ENCODE measurements at places on chromosomes 7 and 10.

DNA sequence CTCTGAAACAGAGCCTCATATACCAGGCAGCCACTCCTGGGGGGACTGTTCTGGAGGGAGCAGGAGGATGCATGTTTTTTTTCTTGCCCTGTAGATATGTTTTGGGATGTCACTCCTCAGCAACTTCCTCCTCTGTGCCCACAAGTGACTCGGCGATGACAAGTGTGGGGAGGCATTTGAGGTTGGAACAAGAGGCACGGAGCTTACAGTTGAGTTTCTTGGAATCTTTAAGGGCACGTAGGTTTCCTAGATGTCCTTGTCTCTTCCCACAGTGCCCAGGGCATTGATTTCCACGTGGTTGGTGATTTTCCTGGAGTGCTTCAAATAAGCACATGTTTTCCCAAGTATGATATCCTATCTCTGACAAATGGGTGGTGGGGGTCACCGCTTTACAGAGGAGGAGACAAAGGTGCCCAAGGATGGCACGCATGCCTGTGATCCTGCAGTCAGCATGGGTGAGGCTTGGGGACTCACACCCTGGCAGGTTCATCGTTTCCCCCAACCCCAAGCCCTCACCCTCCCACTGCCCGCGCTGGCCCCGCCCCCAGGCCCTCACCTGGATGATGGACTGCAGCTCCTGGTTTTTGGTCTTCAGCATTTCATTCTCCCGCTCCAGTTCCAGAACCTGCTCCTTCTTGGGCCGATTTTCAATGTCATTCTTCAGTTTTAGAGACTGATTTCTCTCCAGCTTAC, 95.2 kb upstream of the GNA12 start:
- DNase-seq, result no peak

DNA sequence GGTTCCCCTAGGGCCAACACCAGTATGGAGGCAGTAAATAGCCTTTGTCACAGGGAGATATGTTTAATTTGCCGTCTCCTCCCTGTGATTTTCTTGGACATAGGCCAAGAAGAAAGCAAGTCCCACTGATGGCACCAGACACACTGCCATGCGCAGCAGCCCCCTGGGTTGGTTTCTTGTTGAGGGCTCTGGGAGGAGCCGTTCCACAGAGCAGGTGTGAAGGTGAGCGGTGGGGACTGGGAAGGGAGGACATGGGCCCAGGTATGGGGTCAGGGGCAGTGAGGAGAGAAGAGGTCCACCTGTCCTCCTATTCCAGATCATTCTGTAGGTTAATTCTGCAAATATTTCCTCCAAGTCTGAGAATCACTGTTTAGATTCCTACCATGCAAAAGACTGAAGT, 376.1 kb downstream of the PLXNA4 start:
- DNase-seq, result no peak

DNA sequence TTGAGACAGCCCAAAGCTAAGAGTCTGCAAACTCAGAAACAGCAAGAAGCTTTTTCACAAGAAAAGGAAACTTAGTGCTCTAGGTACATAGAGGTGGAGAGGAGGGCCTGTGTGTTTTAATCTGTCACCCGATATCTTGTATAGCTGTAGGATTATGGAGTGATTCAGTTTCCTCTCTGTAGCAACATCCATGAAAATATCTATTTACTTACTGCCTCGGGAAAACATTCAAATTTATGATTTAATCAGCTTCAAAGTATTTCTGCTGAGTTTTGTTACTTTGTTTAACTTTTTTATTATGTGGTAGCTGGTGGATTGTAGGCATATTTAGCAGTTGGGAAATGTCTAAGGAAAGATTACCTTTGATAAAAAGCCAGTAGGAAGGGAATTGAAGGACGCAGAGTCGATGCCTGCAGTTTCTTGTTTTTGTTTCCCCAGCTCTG, 292.0 kb downstream of the CCDC3 start:
- no peak for DNase-seq

GRCh38 chr10:70461397-70462348, 16.9 kb upstream of the PALD1 start:
- DNase-seq, result peak; percentile 39

- DNase-seq, result no peak
Observed at GRCh38 chr10:119517235-119518141, 25.0 kb downstream of the RGS10 start.

DNA sequence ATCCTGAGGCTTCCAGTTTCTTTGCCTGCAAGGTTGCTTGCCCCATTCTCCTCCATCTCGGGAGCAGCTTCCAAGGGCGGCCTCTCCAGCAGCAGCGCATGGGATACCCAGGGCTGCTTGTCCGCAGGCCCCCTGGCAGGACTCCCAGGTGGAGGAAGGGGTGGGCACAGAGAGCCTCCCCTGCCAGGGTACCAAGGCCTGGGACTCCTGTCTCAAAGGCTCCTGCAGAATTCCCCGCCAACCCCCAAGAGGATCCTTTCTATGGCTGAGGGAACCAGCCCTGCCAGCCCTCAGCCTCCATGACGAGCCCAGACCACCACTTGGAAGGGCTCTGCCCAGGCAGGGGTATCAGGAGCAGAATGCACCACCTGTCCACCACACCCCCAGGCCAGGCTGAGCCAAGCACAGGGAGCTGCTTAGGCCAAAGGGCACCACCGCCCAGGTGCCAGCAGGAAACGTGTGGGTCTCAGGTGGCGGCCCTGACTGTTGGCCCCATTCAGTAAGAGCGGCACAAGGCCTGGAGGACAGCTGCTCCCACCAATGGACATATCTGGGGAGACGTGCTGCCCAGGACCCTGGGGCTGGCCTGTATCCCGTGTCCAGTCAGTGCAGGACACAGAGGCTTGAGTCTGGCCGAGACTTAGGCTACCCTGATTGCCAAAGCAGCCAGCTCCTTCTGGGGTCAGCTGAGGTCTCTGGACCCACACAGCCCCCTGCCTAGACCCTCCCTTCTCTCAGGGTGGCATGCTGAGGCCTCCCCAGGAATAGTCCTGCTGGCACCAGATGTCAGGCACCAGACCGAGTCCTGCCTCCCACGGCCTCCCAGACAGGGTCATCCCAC, 33.8 kb upstream of the INPP5A start:
- no peak for DNase-seq

DNA sequence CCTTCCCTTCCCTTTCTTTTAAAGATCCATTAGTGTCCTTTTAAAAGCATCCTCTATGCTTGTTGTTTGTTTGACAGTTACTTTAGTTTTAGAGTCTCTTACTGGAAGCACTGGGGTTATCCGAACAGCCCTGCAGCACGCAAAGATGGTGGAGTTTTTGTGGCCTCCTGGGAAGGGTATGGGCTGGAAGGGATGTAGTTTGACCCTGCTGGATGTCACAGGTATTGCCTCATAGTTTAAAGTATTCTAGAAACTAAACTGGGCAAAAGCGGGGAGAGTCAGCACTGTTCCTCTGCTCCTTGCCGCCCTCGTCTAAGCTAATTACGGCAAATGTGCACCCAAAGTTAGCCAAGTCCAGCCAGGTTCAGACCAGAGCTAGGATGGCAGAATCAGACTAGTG, 35.8 kb upstream of the GNAI1 start:
- no peak for DNase-seq

GRCh38 chr10:74859546-74859945, 33.1 kb downstream of the KAT6B start:
- DNase-seq, result no peak

- DNase-seq, result no peak
Observed at GRCh38 chr10:77592946-77593636, 44.5 kb downstream of the KCNMA1 start.

DNA sequence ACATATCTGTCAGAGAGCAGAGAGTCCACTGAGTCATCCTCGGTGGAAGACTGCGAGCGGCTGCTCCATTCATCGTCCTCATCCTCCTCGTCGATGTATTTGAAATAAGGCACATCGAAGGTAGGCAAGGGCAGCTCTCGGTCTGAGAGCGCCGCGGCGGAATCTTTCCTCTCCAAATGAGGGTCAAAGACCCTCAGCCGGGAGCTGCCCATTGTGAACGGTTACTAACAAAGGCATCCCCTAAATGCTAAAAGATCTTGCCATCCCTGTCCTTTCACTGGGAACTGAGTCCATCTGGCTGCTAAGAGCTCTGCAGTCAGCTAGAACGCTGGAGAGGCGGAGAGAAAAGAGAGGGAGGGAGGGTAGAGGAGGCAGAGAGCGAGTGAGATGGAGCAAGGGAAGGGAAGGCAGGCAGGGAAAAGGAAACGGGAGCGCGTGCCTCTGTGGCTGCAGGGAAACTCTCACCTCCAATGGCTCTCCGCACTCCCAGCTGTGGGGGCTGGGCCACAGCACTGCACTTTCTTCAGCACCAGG, 163.4 kb downstream of the RAPGEF5 start:
- no peak for DNase-seq

- no peak for DNase-seq
Observed at GRCh38 chr7:131741446-131741845, 185.0 kb upstream of the PODXL start.

DNA sequence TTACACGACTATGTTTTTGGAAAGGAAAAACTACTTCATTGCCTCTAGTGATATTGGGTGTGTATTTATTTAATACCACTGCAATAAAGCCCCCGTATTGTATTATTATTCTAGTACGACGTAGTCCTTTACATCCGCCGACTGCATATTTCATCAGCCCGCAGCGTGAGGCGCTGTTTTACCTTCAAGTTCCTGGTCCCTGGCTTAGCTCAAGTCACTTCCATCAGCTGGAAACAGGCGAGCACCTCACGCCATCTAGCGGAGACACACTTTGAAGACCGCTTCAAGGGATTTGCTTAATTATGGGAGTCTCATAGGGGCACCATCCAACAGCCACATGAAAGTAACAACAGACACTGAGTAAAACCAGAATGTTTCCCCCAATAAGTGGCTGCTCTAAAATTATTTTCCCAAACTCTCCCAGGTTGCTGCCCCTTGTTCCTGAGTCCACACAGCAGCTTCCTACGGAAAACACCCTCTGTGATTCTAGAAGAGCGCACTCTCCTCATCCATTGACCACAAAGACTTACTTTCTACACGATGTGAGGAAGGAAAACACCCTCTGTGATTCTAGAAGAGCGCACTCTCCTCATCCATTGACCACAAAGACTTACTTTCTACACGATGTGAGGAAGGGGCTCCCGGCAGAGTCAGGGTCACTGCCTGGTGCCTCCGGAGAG, 15.7 kb upstream of the ITIH2 start:
- peak; percentile 71 for DNase-seq

GRCh38 chr10:101287183-101287996, 58.1 kb upstream of the LBX1 start:
- no peak for DNase-seq

GRCh38 chr10:91220954-91221675, 652 bp downstream of the PCGF5 start:
- no peak for DNase-seq

GRCh38 chr10:73131301-73131700, 21.0 kb downstream of the NUDT13 start:
- no peak for DNase-seq

DNA sequence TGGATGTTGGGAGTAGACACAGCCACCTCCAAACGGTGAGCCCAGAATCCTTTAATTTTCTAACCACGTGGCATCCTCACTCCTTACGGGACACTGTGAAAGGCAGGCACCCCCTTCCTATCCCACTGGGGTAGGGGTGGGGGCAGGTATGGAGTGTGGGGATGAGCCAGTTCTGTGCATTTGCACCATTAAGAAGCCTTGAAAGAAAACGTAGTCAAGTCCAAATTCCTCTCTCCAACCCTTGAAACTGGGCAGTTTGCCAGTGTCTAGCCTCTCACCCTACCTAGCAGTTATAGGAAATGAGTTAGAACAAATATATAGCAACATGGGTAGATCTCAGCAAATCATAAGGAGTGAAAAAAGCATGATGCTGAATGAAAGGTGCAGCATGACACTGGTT, 92.4 kb upstream of the LEP start:
- DNase-seq, result no peak

- no peak for DNase-seq
Observed at GRCh38 chr7:26437003-26437532, 145.4 kb downstream of the SNX10 start.
